ENCODE measurements at places on chromosomes 13 and 19.

GRCh38 chr13:98018293-98018692 is 64.8 kb downstream of the IPO5 start:
- DNase-seq, result no peak

- DNase-seq, result no peak
Observed at GRCh38 chr13:98428256-98428966, 148.5 kb downstream of the STK24 start.

GRCh38 chr13:55497486-55497885 is 1643.2 kb upstream of the PRR20A start:
- DNase-seq, result no peak

GRCh38 chr19:29966588-29967249 is 24.7 kb downstream of the URI1 start:
- peak; percentile 55 for DNase-seq

DNA sequence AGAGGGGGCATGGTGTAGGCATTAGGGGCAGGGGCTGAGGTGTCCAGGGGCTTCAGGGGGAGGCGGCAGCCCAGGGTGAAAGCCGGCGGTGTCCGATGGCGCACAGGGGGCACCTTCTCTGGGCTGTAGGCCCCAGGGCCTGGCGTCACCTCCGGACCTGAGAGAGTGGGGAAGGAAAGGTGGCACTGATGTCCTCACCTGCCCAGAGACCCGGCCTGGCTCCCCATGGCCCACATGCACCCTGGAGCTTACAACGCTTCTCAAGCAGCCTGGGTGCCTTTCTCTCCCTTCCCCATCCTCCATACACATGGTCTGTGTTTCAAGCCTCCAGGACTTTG is 3.3 kb upstream of the SHC2 start:
- DNase-seq, result no peak

DNA sequence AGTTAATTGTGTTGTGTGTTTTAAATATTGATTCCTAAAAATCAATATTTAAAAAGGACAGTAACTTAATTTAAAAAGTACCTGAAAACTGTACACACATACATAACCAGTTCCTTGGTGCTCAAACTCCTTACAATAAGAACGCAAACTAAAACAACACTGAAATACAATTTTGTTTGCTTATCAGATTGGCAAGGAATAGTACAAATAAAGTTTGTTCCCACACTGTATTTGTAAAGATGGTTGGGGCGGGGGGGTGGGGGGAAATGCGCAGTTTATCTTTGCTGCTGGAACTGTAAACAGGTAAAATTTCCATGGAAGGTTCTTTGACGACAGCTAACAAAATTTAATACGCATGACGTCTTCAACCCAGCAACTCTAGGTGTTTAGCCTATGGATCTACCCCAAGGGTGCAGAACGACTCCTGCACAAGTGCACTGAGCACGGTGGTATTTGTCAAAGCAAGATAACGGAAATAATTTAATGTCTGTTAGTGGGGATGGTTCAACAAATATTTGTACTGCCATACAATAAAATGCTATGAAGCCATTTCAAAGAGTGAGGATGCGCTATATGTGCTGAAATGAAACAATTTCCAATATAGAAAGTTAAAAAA is 96.5 kb downstream of the ING1 start:
- DNase-seq, result no peak

DNA sequence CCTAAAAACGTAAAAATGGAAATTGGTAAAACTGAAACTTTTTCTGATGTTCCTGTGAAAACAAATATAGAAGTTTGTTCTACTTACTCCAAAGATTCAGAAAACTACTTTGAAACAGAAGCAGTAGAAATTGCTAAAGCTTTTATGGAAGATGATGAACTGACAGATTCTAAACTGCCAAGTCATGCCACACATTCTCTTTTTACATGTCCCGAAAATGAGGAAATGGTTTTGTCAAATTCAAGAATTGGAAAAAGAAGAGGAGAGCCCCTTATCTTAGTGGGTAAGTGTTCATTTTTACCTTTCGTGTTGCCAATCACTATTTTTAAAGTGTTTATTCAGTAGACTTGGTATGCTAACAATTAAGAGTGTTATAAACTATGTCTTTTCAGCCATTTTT is 25.6 kb downstream of the BRCA2 start:
- DNase-seq, result no peak

DNA sequence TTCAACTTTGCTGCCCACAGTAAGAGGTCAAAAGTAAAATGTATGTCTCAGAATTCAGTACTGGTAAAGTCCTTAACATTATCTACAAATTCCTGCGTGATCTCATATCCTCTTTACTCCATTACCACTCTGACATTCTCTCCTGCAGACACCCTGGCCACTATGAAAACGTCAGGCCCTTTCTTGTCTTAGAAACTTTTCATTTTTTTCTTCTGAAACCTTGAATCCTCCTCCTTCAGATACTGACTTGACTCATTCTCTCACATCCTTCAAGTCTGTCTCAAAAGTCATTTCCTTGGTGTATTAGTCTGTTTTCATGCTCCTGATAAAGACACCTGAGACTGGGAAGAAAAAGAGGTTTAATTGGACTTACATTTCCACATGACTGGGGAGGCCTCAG is 262.3 kb downstream of the POU4F1 start:
- DNase-seq, result no peak

DNA sequence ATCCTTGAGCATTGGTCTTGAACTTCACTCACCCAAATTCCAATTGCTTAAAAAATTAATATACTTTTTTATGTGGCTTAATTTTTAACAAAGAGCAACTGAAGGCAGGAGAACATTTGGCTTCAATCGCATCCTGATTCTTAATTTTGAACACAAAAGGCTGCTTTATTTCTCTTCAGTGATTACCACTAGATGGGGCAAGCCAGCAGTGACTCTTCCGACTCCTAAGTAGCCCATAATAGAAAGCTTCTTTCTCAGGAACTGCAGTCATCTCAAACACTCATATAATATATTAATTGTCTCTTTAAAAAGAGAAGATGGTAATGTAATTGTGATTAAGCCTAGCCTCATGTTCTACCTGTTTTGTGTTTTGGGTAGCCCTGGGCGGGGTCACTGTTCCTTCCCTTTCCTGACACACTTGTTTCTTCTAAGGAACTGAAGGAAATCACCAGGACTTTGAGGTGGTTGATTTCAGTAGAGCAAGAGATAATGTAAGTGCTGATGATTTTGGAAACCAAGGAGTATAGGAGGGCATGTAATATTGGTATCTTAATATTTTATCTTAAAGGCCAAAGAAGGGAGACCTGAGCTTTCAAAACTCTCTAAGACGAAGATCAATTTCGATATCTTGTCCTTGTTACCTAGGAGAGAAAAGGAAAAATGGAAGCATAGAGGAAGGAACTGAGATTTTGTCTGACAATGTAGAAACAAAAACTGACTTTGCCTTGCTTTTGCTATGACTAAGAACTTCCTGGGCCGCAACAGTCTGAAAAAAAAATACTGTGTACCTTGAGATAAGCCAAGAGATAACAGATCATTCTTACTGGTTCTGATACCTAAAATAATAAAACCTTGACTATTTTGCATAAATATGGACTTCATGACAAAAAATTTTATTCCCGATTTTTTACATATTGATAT is 73.1 kb downstream of the TNFSF13B start:
- DNase-seq, result peak; percentile 55

All from NAMALWA (cell line).